ENCODE measurements at places on chromosomes 7 and 10.

GRCh38 chr10:86111902-86112545 lies 254.6 kb downstream of the GRID1 start:
- no peak for DNase-seq

- no peak for DNase-seq
These were observed 192.2 kb downstream of the NXPH1 start for GRCh38 chr7:8625612-8626011.

- no peak for DNase-seq
These were observed 959 bp downstream of the PVRIG start for GRCh38 chr7:100220586-100221230.

DNA sequence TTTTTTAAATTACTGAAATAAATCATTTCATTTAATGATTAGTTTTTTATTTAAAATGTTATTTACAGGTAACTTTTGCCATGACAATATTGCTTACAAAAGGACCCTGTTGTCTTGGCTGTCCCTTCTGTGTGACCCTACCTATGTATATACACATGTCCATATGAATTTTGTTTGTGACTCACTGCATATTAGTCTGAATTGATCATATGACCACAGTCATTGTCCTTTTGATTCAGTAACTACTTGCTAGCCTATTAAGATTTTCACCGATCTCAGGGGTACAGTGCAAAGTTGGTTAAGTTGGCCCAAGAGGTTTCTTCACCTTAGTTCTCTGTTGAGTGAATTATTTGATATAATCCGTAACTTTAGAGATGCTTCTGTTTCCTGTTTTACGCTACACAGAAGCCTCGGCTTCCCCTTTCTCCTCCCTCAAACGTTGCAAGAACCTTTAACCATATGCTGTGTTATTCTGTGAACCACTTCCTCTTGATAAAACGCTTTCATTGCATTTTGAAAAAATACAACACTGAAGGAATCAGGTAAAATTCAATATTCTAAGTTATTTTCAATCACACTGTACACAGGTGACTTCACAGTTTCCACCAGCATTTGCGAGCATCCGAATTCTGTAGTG lies 43.9 kb downstream of the APBB1IP start:
- DNase-seq, result peak; percentile 77

DNA sequence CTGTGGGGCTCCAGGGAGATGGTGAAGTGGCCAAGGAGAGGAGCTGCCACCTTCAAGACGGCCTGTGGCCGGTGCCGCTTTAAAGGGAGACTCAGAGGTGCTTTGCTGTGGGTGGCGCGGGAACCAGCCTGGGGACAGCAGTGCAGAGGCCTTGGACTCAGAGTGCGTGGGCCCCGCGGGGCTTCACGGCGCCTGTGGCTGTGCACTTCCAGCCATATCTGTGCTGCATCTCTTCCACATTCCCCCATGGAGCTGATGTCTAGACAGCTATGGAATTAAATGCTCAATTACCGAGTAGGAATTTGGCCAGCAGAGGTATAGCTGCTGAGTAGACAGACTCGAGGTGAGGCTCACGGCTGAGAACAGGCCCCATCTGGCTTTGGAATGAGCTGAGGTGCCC lies 41.7 kb downstream of the HTRA1 start:
- DNase-seq, result no peak

GRCh38 chr7:149772956-149773434 lies 393 bp downstream of the ZNF467 start:
- peak; percentile 22 for DNase-seq

DNA sequence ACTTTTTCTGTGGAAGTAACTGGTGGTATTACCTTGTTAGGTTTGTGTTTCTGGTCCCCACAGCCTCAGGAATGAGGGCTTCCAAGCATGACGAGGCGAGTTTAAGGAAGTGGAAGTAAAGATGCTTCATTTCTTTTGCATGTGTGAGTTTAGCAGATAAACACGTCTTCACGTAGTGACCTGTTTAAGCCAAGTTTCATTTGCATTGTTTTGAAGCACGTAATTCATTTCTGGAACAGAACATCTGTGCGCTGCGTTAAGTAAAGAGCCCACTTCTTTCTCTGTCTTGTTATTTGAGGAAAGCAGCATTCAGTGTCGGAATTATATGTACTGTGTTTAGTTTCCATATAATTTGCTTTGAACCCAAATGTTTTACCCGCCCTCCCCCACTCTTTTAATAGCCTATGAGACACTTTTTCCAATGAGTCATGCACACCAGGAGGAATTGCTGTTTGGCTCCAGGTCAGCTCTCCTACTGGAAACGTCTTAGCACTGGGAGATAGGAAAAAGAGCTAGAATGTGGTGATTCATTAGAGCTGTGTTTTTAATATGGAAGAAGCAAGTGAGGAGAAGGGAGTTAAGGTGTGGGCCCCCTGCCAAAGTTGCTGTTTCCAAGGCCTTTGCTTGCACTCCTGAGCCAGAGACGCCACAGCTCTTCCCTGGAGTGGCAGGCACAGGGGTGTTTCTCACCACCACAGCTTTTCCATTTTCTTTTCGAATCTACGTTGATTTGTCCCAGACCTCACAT lies 36.7 kb downstream of the BTBD16 start:
- no peak for DNase-seq

DNA sequence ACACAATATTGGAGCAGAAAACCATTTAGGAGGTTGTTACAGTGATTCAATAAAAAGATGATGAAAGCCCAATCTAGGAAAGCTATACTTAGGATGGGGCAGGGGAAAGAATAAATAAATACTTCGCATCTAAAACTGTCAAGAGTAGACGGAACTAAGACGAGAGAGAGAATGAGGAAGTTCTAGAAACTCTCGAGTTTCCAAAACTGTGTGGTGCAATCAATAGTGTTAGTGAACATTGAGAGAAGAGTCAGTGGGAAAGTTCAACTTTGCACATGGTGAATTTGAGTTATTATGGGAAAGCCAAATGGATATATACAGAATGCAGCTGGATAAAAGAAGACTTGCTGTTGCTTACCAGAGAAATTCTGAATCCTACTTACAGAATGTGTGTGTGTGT lies 133.8 kb upstream of the MEOX2 start:
- no peak for DNase-seq

DNA sequence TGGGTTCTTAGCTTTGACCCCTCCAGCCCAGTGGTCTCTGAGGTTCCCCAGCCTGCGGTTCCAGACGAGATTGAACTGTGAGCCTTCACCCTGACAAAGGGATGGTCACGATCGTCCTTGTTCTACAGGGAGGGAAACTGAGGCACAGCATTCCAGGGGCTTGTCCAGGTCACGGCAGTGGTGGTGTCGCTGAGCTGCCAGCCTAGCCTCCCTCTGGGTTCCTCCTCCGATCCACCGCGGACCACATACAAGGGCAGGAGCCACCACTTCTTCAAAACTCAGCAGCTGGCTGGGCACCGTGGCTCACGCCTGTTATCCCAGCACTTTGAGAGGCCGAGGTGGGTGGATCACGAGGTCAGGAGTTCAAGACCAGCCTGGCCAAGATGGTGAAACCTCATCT lies 35.8 kb downstream of the ELFN1 start:
- DNase-seq, result no peak

DNA sequence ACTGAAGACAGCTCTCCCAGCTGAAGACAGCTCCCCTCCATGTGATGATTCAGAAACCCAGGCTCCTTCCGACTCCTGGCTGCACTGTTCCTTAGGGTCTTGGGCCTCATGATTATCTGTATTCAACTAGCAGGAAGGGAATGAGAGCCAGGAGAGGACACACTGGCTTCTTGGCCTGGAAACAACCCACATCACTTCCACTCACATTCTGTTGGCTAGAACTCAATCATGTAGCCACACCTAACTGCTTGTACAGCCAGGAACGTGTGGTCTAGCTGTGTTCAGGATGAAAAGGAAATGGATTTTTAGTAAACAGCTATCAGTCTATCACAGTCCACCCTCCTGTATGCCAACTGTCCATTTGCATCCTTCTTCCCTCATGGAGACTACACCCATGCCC lies 30.5 kb upstream of the XPNPEP1 start:
- DNase-seq, result no peak

- no peak for DNase-seq
These were observed 64.0 kb downstream of the CCDC3 start for GRCh38 chr10:12937527-12937926.

DNA sequence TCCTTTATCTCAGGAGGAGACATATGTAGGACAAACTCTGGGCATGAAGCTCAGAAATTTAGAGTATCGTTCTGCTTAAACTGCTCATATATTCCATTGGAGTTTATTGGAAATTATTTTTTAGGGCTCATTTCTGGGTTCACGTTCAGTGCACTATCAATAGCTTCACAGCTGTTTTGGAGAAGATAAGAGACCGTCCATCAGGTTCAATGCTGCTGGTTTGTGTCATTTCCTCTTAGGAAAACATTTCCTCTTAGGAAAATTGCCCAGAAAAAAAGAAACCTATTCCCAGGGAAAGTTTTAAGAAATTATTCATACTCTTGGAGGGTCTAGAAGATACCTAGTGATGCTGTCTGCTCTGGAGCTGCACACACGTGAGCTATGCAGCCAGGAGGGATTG lies 691.7 kb downstream of the GRID1 start:
- DNase-seq, result no peak

DNA sequence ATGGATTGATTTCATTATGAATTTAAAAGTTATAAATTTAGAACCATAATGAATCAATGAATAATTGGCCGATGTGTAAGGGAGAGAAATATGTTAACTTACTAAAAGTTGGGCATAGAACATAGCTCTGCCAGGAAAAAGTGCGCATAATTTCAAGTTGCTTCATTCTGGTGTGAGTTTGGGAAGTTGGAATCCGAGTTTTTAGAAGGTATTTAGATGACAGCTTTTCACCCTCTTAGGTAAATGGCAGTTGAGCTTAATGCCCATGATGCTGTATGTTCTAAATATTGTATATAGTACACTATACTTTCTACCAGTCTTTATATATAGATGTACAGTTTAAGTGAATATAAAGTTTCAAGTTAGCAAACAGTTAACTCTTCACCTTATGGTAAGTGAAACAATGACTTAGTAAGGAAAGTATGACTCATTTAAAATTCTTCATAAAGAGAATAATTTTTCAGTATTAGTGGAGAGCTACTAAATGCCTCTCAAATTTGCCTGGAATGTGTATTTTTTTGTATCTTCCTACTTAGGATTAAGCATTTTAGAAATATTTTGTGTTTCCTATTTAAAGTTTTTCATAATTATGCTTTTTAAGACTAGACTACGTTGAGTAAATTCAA lies 1.6 kb downstream of the C1GALT1 start:
- no peak for DNase-seq

DNA sequence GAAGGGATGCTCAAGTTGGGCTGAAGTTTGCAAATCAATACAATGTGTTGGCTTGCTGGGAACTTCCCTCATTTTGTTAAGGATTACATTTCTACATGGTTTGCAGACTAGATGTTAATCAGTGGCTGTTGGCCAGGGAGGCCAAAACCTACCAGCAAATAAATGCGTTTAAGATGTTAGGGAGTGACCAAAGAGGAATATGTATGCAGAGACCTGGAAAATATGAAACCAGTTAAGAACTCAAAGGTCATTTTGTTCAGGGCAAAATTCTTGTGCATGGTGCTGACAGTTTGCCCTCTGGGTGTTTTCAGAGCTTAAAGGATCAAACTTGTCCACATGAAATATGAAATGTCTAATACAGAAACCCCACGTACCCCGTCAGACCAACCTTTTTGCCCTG lies 30.3 kb downstream of the GATA3 start:
- no peak for DNase-seq

GRCh38 chr10:51405580-51406351 lies 293.6 kb downstream of the CSTF2T start:
- DNase-seq, result no peak

DNA sequence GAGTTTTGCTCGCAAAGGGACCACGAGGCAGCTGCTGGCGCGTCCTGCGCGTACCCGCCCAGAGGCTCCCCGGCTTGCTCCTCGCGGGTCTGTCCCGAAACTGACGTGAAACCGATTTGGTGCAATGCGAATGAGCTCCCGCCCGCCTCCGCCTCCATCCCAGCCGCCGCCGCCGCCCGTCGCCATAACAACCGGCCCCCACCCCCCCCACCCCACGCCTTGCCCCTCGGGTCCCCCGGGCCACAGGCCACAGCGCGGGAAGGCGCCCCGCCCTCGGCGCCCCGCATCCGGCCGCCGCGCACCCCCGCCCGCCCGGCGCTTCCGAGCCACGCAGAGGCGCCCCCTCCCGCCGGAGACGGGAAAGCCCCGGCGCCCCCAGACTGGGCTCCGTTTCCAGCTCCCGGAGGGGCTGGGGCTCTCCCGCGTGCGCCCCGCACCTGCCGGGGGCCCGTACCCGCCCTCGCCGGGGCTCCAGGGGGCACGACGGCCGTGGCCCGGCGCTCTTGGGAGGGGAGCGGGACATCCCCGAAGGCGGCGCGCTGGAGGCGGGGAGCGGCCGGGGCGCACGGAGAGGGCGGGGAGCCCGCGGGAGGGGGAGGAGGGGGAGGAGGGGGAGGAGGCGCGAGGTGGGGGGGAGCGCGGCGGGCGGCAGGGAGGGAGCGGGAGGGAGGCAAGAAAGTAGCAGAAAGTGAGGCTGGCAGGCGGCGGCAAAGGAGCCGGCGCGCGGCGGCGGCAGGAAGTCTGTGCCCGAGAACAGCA lies at the start of gene CAMK1D:
TSS of gene CAMK1D (plus strand) at position 678 of the 759 bp plus-strand sequence.
- DNase-seq, result peak; percentile 91

DNA sequence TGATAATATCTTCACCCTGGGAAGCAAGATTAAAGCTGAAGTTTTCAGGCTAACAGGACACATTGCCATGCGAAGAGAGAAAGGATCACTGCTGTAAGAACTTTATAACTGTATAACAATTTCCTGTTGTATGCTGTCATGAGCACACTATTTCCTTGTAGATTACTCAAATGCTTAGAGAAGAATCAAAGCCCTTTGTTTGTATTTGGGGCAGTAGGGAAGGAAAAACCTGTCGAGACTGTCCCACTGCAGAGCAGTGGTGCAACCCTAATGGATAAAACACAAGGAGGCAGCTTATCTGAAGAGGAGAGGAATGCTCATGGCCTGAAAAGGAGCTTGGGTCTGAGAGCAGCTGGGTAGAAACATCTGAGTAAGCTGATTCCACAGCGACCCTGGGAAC lies 327.7 kb upstream of the NPSR1 start:
- no peak for DNase-seq

GRCh38 chr10:114607358-114607998 lies 50.6 kb downstream of the ABLIM1 start:
- no peak for DNase-seq

GRCh38 chr7:146455091-146455655 lies 338.6 kb downstream of the CNTNAP2 start:
- DNase-seq, result no peak

GRCh38 chr7:157875230-157876179 lies 538.7 kb downstream of the DNAJB6 start:
- peak; percentile 50 for DNase-seq

DNA sequence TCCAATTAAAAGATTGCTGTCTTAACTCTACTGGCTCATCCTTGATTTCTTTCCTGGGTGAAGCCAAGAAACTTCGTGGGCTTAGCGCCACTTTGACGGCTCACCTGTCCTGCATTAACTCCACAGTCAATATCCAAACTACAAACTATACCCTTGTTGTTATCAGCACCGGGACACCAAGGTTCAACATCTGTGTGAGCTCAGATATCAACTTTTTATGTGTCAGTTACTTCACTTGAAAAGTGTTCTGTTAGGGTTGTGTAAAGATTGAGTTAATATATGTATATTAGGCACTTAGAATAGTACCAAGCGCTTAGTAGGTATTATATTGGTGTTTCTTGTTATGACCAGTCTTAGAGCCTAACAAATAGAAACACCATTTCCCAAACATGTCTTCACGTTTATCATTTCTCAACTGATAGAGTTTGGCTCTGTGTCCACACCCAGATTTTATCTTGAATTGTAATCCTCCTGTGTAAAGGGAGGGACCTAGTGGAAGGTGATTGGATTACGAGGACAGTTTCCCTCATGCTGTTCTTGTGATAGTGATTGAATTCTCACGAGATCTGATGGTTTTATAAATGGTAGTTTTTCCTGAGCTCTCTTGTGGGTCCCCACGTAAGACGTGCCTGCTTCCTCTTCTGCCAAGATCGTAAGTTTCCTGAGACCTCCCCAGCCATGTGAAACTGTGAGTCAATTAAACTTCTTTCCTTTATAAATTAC lies 19.0 kb upstream of the ST8SIA6 start:
- DNase-seq, result no peak

Data from central memory CD4-positive, alpha-beta T cell (primary cell).